HT1080 (cell line): ENCODE measurements at places on chromosomes 6 and 20. TPM values are rescaled to one million over a fixed set of nuclear protein-coding genes. Genes with fewer than 3 reads are reported as not detected.

DNA sequence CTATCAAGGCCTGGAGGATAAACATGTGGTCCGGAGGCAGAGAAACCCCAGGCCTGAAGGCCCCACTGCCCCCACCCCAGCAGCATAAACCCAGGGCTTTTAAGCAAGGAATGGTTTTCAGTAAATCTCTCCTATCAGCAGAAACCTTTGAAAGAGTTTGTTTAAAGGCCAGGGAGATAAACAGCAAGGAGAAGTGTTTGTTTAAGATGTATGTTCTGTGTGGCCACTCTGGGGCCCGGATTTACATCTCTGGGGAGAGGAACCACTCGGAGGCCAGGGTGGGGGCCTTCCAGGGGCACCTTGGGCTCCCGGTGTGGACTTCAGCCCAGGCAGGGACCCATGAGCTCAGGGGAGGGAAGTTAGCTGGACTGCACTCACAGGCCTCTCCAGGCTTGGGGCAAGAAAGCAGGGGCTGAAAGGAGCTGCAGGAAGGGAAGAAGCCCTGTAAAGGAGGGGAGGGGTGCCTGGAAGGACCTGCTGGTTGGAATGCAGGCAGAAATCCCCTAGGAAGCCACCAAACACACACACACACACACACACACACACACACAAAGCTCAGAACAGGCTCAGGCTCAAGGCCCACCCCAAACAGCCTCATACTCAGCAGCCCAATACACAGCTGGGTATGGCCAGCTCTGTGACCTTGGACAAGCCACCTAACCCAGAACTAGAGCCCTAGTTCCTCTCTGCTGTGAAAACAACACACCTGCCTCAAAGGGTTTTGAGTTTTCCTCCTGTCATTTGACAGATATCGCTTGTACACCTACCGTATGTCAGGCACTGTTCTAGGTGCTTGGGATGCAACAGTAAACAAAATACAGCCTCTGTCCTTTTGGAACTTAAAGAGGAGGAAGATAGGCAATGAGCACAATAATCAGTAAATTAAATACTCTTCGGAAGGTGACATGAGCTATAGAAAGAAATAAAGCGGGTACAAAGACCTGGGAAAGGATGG is 26.2 kb upstream of the FOXP4 start:
- no peak for DNase-seq

DNA sequence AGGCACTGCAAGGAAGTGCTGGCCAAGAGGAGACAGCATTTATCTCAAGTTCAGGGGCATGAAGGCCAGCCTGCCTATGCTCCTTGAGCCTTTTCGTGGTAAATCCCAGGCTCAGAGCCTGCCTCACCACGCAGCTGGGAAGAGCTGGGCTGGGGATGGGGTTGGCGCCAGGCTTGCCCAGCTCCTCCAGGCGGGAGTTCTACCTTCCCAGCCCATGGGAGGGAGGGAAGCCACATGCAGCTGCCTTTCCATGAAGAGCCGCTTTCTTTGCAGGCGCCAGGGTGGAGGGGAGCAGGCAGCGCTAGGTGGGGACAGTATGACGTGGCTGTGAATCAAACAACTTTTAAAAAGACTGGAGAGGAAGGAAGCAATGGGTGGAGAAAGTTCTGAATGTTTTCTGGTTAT is 19.5 kb upstream of the SIRT5 start:
- DNase-seq: peak; percentile 83

- peak; percentile 50 for DNase-seq
These were observed 79.1 kb downstream of the SNAP25 start for GRCh38 chr20:10297684-10298240.

GRCh38 chr20:15316556-15316955 is 979.1 kb upstream of the FLRT3 start:
- no peak for DNase-seq

GRCh38 chr6:158340252-158340651 is 28.0 kb downstream of the TULP4 start:
- DNase-seq: no peak

- peak; percentile 47 for DNase-seq
These were observed 701.9 kb upstream of the MAP3K7 start for GRCh38 chr6:91288741-91289140.

The SLC26A8 gene
- 0.26 and 0.27 TPM in 2 replicates for total RNA-seq

The FGD2 gene
- total RNA-seq: 0.08 TPM in 1 of 2 replicates, not detected in the other

- DNase-seq: no peak
These were observed 64.0 kb upstream of the SGK1 start for GRCh38 chr6:134381959-134382358.

DNA sequence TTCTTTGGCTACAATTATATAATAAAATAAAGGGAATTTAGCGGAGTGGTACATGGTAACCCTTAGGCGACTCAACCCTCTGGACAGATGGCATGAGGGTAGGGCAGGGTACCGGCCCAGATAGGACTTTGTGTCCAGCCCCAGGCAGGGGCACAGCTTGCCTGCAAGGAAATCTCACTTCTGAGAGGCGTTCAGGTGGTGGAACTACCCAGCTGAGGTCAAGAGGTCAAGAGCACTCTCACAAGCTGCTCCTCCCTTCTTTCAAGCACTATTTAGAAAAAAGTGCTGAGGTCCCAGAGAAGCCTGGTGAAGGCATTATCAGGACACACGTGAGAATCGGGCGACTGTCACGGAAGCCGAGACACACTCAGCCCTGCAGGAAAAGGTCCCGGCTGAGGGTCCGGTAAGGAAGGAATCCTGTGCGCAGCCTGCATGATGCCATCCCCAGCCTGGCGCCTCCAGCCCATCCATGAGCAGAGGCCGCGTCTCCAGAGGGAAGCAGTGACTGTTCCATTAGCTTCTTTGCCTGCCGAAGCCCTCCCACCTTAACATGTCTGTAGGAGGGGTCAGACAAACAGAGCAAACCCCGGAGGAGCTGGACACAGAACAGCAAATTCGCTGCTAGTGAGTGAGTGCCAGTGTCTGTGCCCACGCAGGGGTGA is 54.8 kb downstream of the WDR27 start:
- no peak for DNase-seq

The SOBP gene
- 1.9 and 4.3 TPM in 2 replicates for total RNA-seq

The PRSS16 gene
- not detected in 2 replicates for total RNA-seq

DNA sequence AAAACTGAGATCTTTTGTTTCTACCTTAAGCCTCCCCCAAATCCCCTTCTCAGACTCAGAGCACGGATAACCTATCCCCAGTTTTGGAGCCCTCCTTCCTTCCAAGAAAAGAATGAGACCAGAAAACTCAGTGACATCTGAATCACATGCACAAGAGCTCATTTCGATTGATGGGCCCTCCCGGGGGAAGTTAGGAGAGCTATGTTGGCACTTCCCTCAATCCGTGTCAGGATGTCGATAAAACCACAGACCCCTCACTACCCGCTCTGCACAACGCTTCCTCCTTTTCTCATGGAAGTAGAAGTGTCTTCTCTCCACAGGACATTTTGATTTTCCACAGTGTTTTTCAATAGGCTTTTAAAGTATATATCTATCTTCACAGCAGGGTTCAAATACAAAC is 332.4 kb downstream of the HACE1 start:
- DNase-seq: no peak

DNA sequence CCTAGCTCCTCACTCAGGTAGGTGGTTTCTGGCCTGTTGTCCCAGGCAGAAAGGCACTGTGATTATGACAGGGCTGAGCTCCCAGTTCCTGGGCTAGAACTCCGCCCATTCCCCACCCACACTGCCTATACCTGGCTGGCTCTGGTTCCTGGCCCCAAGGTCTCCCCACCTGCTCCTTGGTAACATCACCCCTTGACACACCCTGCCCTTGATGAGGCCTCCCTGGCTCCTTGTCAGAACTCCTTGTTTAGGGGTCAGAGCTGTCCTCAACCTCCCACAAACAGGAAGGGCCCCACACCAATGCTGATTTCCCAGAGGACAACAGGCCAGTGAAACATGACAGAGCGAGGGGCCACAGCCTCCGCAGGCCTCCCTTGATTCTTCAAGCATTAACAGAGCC is 15.5 kb upstream of the MYMX start:
- no peak for DNase-seq

The OXT gene
- total RNA-seq: not detected in 2 replicates

DNA sequence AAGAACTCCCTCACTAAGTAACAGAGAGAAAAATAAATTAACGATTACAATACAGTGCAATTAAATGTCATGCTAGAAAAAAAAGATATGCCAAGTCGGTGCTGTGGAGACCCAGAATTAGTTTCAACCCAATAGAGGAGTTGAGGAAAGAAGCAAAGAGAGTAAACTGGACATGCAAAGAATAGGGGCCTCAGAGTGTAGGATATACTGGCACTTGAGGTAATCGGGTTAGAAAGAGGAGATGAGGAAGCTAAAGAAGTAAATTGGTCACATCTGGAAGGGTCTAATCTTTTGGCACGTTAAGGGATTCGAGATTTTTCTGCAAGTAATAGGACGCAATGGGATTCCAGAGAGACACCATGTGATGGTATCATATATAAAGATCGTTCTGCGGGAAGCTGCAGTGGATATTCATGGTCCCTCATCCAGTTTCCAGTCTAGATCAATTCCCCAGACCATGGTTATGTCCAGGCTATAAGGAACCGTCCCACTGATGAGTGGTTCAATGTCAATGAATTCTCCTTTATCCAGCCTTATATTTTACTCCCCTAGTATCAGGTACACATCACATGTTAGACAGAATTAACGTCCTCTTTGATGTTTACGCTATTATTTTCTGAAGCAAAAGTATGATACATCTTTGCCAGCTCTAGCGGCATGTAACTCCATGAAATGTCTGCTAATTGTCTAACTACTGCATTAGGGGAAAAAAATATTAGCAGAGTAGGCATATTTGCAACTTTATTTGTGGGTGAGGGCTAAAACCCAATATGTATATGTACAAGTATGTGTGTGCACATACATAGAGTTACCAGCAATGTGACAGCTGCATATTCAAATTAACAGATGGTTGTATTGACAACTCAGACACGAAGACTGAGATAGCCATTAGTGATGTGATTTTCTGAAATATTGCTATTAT is 1.1 kb upstream of the TBC1D32 start:
- no peak for DNase-seq

GRCh38 chr6:70370496-70370895 is 42.8 kb upstream of the FAM135A start:
- no peak for DNase-seq
